ENCODE measurements at places on chromosomes 12 and 14.

GRCh38 chr12:15495746-15496145 is 173.4 kb downstream of the PTPRO start:
- no peak for DNase-seq

- no peak for DNase-seq
These were observed 51.4 kb upstream of the GPR132 start for GRCh38 chr14:105116451-105117256.

- no peak for DNase-seq
These were observed 66.2 kb downstream of the NOC4L start for GRCh38 chr12:132210223-132211055.

- no peak for DNase-seq
These were observed 513.4 kb upstream of the FLRT2 start for GRCh38 chr14:85016496-85016895.

- DNase-seq: no peak
These were observed 218 bp downstream of the LYSET start for GRCh38 chr14:93185349-93185720.

All from anterior cingulate cortex (tissue), 58 donors.